Posterior vena cava (tissue), 2 donors: ENCODE measurements at places on chromosomes 2 and 18. TPM values are rescaled to one million over a fixed set of nuclear protein-coding genes. Genes with fewer than 3 reads are reported as not detected.

DNA sequence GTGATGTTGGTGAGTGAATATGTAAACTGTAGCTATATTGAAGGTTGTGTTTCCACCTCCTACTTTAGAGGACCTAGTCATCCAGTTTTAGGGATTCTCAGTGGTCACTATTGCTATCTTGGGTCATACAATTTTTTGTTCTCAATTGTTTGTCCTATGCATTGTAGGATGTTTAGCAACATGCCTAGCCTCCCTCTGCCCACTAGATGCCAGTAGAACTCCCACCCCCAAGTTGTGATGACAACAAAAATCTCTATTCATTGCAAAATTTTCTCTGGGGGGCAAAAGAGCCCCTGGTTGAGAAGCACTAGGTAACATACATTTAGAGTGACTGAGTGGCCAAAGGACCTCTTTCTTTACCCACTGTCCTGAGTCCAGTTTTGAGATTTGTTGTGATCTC lies 87.3 kb downstream of the LRRTM4 start:
- DNase-seq, result no peak

TMEM185B gene
- total RNA-seq, result 22.7 TPM

- DNase-seq, result no peak
These were observed 18.2 kb downstream of the TGIF1 start for GRCh38 chr18:3468066-3468705.

CCDC102B gene
- 22.7 TPM for total RNA-seq

DNA sequence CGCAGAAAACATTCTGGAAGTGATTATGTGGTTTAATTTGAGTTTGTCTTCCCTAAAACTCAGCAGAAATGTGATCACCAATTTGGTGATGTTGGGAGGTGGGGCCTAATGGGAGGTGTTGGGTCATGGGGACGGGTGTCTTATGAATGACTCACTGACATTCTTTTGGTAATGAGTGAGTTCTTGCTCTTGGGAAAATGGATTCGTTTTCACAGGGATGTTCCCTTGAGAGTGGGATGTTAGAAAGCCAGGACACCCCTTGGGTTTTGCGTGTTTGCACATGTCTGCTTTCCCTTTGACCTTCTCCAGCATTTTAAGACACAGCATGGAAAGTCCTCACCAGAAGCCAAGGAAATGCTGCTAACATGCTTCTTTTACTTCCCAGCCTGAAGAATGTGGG lies 321.5 kb upstream of the NT5C1B start:
- no peak for DNase-seq

DNA sequence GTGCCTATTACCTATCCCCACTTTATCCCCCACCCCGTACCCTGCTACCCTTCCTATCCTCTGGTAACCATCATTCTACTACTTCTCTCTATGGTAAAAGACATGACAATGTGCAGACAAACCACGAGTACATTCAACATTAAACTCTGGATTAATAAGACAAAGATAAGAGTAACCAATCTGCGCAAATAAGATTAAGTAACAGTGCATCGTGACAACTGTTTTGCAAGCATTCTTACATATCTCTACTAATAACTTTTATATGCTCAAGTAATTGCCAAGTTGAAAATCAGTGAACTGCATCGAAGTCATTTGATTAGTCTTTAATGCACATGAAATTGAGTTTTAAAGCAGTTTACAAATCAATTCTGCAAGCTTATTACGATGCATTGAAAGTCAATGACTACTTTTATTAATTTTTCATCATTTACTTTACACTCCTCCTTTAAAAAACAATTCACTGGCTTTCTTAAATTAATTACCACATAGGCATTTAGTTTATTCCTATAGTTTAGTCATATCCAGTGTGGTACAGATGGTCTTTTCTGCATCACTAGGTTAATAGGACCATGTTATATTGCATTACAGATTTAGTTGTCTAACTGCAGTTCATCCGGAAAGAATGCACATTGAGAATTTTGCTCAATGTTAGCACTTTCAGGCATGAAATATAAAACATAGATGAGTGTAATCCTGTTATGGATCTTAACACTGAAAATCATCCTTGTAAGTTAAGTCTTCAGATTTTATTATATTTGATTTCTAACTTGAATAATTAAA lies 178.1 kb downstream of the GCA start:
- no peak for DNase-seq

- DNase-seq, result no peak
These were observed 62.9 kb upstream of the CYRIA start for GRCh38 chr2:16728351-16729136.

GRCh38 chr18:63079114-63079513 lies 240.5 kb downstream of the BCL2 start:
- no peak for DNase-seq

FOXI3 gene
- total RNA-seq, result not detected

IL18RAP gene
- 4.1 TPM for total RNA-seq

DNA sequence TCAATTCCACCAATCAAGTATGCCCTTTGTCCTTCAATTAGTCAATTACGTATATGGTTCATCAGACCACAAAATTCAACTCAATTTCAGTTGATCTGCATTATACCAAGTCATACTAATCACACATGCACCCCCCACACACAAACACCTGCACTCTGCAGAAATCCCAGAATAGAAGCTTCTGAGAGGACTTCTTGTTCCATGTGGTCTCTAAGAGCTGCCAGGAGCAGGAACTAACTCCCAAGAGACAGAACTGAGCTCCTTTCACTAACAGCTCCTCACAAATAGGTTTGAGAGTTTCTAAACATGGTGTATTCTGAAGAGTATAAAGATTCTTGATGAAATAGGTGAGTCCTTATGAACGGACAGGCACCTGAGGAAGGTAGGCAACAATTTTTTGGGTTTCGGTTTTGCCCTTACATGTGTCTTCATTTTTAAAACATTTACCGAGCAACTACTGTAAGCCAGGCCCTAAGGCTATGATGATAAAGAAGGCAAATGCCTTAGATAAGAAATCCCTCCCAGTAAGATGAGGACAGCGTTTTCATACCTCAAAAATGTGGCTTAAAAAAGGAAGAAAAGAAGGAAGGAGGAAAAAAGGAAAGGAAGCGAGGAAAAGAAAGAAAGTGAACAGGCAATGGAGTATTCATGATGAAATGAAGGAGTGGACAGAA lies 183.1 kb downstream of the PID1 start:
- no peak for DNase-seq

PPIG gene
- total RNA-seq, result 49.6 TPM

GRCh38 chr2:109180786-109181185 lies 51.8 kb downstream of the SH3RF3 start:
- no peak for DNase-seq

GRCh38 chr2:3146772-3147650 lies 230.6 kb downstream of the EIPR1 start:
- DNase-seq, result peak; percentile 60

ASPRV1 gene
- total RNA-seq, result 1.00 TPM

DNA sequence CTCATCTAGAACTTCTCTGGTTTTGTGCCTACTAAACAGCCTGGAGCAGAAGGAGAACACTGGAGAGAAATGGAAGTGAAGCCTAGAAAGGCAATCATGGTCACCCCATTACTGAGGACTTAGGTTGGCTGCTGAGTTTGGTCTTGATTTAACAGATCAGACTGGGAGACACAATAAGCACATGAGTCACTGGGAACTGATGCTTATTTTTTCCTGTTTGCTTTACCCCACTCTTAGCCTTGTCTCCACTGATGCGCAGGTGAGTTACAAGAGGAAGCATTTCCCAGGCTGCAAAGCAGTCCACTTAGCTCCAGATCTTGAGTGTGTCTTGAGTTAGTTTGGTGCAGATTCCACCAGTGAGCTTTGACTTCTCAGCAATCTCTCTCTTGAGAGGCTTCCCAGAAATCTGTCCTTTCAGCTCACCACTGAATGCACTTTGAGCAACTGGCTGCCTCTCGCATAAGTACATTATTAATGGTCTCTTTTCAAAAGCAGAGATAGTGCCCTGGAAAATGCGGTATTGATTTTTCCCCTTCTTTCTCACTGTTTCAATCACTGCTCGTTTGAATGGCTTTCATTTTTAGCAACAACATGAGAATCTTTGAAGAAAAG lies 390.2 kb upstream of the SETBP1 start:
- DNase-seq, result no peak

SERPINB3 gene
- not detected for total RNA-seq

- DNase-seq, result no peak
These were observed 284.4 kb downstream of the RBM43 start for GRCh38 chr2:150977296-150977695.

DNA sequence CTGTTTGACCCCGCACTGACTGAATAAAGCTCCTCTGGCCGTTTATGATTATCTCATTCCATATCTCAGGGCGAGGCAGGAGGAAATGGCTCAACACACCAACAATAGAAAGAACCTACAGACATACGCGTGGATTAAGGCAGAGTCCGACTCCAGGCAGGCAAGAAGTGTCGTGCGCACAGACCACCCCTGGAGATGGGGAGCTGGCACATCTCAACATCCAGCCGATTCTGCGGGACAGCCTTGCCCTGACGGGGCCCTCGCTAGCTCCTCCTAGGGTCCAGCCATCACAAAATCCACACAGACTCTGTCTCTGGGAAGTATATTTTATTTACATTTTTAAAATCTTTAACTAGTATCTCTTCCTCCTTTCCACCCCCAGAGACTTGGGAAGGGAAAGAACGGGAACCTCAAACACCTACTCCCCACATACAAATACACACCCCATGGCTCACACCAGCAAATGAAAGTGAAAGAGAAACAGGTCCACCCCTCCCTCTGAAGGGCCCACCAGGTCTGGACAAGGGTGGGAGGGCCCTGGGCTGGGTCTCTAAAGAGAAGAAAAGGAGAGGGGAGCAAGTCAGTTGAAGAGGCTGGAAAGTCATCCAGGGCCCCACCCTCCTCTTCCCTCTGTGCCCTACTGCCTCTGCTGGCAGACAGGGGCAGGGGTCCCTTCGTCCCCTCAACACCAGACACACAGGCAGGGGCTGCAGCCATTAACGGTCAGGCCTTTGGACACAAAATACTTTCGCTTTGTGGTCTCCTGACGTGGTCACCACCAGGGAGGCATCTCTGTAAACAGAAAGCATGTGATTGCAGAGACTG lies 3.2 kb downstream of the GPBAR1 start:
- DNase-seq, result peak; percentile 38

DNA sequence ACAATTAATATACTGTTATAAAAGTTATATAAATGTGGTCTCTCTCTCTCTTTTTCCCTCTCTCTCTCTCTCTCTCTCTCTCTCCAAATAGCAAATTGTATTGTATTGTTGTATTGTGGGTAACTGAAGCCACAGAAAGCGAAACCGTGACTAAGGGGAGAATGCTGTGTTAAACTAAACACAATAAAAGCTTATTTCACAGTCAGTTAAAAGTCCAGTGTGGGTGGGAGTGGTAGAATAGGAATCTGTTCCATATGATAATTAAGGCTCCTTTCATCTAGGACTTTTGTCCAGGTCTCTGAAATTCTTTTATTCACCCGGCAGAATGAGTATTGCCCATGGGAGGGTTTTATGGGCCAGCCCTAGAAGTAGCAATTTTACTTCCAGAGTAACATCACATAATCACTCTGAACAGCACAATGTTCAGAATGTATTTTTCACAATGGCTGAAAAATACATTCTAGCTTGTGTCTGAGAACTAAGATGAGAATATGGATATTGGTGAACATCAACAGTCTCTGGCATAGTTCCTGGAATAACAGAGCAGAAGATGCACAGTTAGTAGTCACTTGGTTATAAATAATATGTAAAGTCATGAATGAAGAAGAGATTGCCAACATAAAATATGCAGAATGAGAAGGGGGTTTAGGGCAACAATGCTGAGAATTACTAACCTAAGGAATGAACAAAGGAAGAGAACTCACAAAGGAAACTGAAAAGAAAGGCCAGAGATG lies 399.1 kb downstream of the PLCL1 start:
- no peak for DNase-seq

- no peak for DNase-seq
These were observed 4.6 kb downstream of the DYSF start for GRCh38 chr2:71457923-71458322.

EHBP1 gene
- total RNA-seq, result 67.6 TPM

DNA sequence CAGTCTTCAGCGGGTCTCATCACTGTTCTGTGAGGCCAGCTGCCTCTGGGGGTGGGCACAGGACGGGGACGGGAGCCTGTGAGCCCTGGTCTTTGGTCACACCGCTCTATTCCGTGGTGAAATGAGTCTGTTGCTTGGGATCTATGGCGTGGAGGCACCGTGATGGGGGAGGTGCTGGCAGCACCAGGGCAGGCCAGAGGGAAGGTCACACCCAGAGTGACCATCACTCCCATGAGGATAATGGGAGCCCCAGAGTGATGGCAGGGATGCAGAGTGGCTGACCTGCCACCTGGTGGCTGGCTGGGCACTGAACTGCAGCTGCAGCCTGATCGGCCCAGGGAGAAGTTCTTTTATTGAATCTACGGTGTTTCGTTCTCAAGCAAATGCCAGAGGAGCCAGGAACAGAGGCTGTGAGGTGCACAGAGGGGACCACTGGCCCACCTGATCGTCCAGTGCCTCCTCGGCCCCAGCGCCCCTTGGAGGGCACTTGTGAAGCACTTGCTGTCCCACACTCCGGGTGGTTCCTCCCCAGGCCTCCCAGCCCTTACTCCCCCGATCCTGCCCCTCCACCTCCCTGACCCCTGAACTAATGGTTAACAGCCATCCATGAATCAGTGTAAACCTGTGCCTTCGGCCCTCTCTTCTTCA lies 17.9 kb downstream of the KCNIP3 start:
- no peak for DNase-seq

DNA sequence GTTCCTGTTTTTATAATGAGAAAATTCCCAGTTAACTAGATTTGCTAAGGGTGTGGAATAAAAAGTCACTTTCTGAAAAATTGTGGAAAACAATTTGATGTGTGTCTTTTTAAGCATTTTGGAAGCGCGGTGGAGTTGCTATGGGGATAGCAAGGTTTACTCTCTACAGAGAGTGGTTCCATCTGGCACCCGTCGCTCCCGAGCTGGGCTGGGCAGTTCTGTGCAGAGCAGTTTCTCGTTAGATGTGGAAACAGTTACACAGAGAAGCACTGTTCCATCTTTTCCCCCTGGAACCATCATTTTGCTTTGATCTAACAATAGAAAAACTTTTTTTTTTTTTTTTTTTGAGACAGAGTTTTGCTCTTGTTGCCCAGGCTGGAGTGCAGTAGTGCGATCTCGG lies 17.4 kb downstream of the LDLRAD4 start:
- DNase-seq, result peak; percentile 94

- no peak for DNase-seq
These were observed 51.1 kb downstream of the MYO1B start for GRCh38 chr2:191296083-191297006.

GRCh38 chr2:159096901-159097300 lies 128.5 kb downstream of the TANC1 start:
- DNase-seq, result no peak

RPS27A gene
- total RNA-seq, result 782 TPM

ATP6V1B1 gene
- total RNA-seq, result 0.48 TPM

DNA sequence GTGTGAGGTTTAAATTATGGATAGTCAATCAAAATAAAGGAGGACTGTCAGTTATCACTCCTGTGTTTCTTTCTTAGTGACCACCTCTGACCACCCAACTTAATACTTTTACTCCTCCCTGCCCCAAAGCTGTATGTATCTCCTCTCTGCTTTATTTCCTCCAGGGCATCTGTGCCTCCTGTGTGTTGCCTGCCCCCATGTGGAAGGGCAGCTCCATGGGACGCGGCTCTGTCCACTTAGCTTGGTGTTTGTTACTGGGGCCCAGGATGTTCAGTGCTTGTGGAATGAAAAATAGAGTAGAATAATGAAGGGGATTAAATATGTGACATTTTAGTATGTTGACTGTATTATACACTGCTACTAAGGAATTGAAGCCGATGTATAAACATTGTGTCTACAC lies 9.8 kb downstream of the ACP1 start:
- DNase-seq, result no peak
